ENCODE measurements at places on chromosomes 4 and X. TPM values are rescaled to one million over a fixed set of nuclear protein-coding genes. Genes with fewer than 3 reads are reported as not detected.
A peak's percentile ranks its signal among the peaks of the same experiment; 100 is the strongest.

DNA sequence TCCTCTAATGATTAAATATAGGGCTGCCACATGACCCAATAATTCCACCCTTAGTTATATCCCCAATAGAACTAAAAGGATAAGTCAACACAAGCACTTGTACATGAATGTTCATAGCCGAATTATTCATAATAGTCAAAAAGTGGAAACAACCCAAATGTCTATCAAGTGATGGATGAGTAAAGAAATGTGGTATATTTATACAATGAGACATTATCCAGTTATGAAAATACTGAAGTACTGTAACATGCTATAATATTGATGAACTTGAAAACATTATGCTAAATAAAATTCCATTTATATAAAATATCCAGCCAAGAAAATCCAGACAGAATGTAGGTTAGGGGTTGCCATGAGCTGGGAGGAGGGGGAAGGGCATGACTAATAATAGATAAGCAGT lies 436.7 kb upstream of the AADAT start:
- no peak for DNase-seq

DNA sequence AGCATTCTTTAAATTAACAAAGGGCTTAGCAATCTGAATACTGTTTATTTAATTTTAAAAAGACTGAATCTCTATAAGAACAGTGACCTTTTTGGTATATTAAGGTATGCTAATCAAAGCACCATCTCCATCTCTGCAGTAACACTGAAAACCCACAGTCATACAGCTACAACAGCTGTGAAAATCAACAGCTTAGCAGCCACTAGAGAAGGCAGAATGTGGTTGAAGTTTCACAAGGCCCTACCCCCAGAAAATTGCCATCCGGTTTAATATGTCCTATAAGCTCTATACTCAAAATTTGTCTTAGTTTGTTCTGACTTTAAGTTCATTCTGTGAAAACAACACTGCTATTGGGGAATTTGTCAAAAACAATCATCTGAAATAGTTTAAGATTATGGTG lies 128.7 kb downstream of the OPHN1 start:
- no peak for DNase-seq

DNA sequence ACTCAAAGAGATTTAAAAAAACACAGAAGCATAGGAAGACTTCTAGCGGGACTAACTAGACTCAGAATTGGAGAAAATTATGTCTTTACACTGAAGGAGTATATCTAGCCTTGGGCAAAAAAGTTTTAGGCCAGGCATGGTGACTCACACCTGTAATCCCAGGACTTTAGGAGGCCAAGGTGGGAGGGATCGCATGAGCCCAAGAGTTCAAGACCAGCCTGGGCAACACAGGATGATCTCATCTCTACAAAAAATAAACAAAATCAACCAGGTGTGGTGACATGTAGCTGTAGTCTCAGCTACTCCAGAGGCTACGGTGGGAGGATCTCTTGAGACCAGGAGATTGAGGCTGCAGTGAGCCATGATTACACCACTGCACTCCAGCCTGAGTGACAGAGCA lies 99.5 kb downstream of the NEUROG2 start:
- no peak for DNase-seq

DNA sequence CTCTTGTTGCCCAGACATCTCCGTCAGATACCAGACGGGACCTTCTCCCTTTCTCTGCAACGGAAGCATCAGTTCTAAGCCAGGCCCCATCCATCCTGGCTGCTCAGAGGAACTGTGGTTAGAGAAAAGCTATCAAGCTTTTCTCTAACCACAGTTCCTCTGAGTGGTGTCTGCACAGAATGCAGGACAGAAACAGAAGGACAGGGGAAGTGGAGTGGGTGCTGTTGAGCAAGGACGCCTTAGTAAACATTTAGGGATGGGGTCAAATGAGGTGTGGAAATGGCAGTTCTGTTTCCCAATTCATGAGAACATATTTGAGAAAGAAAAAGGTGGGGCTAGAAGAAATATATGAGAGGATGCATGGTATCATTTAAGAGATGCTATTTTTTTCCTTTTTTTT lies 283.8 kb downstream of the CRLF2 start:
- DNase-seq, result no peak

DNA sequence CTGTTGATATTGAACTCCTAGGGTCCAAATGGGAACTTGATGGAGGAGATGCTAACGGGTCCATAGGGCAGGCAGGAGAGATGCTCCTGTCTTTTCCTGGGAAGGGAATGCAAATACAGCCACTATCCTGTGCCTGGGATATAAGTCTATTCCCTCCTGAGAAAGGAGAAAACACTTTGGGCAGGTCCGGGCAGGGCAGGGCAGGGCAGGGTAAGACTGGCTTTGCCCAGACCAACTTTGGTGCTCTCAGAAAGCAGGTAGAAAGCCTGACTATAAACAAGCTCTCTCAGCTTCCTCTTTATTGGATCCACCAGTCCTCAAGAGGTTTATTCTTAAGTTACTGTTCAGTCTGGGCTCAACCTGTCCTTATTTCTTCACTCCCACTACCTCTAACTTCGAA lies 232.3 kb downstream of the PTTG2 start:
- DNase-seq, result no peak

- no peak for DNase-seq
Measured at GRCh38 chr4:127045861-127046260, 586.9 kb upstream of the INTU start.

DNA sequence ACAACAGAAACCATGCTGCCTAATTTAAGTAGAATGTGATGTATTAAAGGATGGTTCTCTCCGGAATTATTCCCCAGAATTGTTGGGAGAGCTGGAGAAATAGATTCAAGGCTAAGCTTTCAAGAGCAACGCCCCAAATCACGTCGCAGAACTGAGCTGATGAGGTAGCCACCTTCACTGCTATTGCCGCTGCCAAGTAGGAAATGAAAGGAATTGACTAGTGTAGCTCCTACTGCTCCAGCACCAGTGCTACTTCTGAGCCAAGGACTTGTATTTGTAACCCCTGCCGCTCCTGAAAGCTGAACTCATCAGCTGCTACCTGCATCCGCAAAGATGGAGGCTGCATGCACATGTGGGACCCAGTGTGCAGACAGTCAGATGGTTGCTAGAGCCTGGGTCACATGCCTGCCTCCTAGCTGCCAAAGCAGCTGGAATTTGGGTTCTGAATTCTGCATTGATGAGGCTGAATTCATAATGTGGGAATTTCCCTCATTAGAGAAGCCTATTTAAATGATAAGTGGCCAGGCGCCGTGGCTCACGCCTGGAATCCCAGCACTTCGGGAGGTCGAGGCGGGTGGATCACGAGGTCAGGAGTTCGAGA lies 173.9 kb downstream of the PDGFRA start:
- DNase-seq, result no peak

GRCh38 chr4:142752202-142752786 lies 93.8 kb downstream of the INPP4B start:
- no peak for DNase-seq

DNA sequence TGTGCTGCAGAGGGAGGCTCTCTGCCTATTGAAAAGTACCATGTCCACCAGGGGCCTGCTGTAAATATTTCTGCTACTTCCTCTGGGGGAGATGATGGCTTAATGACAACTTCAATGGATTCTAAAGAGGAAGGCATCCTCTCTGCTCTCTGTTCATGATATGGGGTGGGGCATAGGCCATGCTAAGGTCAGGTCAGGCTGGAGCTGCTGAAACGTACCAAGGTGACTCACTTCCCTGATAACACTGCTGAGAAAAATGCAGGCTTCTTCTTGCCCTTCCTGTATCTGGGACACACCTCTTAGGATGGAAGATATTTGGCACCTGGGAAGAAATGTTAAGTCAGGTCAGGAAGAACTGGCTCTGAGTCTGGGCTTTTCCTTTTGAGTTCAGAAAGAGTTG lies 31.5 kb downstream of the HS3ST1 start:
- DNase-seq, result no peak

DNA sequence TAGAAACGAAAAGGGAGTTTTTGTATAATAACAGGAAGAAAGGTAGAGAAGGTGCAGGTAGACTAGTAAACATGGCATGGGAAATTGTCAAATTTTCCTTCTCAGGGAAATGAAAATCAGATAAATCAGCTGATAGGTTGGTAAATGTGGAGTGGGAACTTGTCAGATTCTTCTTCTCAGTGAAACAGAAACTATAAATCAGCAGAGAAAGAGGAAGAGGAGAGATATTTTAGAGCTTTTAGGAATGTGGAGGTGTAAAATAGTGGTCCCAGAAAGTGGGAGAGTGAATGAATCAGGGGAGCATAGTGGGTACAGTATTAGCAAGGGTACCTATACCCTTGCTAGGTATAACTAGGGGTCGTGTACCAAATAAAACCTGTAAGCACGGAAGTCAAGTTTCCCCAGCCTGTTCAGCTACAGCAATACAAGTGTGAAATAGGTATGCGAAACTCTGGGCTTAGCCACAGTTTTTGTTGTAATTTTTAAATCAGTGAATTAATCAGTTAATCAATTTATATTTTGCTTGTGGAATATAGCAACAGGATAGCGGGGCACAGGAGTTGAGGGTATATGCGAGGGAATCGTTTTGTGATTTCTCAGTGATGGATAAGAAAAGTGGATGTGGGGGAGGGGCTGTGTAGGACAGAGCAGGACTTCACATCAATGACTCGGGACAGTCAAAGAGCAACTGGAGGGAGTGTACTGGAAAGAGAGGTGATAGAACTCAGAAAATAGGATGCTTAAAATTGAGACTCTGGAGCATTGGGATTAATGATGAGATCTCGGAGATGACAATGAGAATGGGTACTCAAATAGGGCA lies 561.5 kb downstream of the INPP4B start:
- DNase-seq, result no peak

- DNase-seq, result peak; percentile 75
Measured at GRCh38 chr4:105145903-105146275, 787 bp upstream of the TET2 start.

DNA sequence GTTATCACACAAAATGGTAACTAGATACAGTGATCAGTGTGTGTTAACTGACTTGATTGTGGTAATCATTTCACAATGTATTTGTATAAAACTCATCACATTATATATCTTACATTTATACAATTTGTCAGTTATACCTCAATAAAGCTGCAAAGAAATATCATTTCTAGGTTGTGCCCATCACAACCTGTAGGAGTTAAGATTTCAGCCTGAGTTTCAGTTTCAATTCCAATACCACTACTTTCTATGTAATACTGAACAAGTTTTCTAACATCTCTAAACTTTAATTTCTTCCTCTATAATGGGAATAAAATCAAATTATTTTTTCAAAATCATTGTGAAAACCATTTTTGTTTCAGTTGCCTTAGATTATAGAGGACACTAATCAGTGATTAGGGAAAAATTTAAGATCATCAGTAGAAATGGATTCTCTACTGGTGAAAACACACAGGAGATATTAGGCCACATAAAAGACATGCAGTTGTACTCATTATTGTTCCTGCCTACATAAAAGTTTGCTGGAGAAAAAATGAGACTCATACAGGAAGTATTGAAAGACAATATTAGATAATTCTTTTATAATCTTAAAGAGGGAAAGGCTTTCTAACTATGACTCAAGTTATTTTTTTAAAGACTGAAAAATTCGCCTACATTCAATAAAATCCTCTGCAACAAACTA lies 18.4 kb upstream of the TBC1D1 start:
- DNase-seq, result no peak

GRCh38 chr4:54109241-54110018 lies 9.5 kb downstream of the GSX2 start:
- DNase-seq, result no peak

DNA sequence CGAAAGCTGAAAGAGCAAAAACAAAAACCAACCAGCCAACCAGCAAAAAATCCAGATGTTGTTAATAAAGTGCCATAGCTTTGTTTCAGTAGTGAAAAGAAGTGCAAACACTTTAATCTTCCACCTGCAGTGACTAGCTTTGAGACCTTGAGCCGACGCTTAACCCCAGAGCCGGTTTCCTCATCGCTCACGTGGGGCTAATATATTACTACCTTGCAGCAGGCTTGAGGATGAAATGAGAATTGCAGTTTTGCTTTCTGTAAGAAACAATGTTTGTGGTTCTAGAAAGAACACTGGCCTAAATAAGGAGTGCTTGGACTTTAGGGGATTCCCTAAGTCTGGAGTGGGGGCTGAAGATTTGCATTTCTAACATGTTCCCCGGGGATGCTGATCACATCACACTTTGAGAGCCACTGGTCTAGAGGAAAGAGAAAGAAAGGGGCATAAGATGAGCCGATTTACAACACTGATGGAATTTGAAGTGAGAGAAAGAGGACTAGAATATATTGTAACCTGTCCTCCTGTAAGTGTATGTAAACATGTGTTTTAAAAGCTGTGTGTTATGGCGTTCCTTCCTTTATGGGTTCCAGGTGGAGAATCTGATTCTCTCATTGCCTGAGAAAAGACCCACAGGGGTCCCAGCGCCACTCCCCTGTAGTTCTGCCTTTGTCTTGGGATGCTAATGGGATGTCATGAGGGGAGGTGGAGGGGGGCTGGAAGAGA lies 1.4 kb downstream of the FGF2 start:
- no peak for DNase-seq

DNA sequence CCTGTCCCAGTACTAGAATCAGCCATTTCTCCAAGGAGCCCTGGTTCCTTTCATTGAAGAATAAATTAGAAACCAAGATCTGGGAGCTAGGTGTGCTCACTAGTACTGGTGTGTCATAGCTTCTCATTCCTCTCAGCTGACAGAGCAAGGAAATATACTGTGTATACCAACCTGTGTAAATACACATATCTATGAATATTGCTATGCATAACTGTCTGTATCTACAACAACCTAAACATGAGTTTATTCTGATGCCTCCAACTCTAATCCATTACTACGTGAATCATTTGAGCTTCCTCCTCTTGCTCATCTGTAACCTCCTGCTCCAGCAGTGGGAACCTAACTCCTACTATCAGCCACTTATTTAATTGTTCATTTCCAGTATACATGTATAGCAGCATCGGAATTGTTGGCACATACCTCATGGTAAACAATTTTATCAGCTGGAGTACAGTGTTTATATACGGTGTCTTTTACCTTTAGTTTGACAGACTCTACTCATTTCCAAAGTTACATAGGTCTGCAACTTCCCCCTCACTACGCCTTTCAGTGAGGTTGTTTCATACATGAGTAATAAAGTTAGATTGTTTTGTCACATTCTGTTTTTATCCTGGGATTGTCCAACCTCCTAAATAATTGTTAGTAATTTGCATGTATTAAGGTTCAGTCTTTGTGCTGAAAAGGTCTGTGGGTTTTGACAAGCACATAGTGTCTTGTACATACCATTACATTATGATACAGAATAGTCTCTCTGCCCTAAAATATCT lies 7.1 kb upstream of the SCRG1 start:
- DNase-seq, result no peak

Gene TMEM156
- 1.2 TPM for total RNA-seq

Gene NEIL3
- total RNA-seq, result 0.52 TPM

Gene PQBP1
- total RNA-seq, result 61.3 TPM

Gene MEPE
- not detected for total RNA-seq

Gene SLC38A5
- 21.5 TPM for total RNA-seq

Gene ZDHHC15
- total RNA-seq, result 1.4 TPM

Gene MYOZ2
- total RNA-seq, result 0.23 TPM
